DMS153 (cell line): ENCODE measurements at places on chromosomes 16 and 17.
A peak's percentile ranks its signal among the peaks of the same experiment; 100 is the strongest.

- peak; percentile 49 for DNase-seq
Observed at GRCh38 chr17:7356072-7356549, 1.2 kb downstream of the TMEM95 start.

GRCh38 chr17:4354206-4354605, 12.3 kb downstream of the UBE2G1 start:
- DNase-seq: no peak

DNA sequence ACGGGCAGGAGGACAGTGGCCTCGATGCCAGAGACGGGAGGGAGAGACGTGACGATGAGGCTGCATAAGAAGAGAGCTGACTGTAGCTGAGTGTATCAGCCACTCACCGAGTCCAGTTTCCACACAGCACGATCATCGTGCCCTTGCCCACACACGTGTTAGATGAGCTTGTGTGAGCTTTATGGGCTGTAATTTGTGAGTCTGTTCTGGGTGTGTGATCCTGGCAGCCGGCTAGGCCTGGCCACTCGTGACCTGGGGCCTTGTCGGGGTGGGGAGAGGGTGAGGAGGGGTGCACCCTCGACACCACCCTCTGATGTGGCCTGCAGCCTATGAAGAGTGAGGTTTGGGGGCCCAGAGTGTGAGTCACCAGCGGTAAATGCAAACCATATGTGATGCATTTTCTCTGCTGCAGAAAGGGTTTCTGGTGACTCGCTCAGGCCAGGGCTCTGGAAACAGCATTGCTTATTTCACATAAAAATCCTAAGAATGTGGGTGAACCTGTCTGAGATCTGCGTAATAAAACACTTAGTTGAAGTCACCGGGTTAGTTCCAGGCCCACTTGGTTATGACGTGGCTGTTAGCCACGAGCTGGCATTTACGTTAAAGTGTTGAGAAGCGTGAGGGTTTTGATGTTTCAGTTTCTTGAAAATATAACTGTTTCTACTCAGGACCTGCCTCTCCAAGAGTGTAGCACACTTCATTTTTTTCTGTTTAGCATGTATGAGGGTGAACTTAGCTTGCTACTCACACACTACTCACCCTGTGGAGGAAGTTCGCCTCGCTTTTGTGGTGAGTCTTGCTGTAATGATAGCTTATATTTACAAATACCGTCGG, 4.2 kb downstream of the METRNL start:
- no peak for DNase-seq

GRCh38 chr16:89253548-89254287, 36.2 kb downstream of the ZNF778 start:
- no peak for DNase-seq

GRCh38 chr16:6861815-6862477, 470.7 kb upstream of the RBFOX1 start:
- DNase-seq: no peak

GRCh38 chr16:49857423-49858181, 1.7 kb upstream of the ZNF423 start:
- no peak for DNase-seq

- no peak for DNase-seq
Observed at GRCh38 chr16:84024854-84025253, 17.7 kb downstream of the SLC38A8 start.

- no peak for DNase-seq
Observed at GRCh38 chr16:67477960-67478554, 2.9 kb downstream of the ATP6V0D1 start.

- DNase-seq: no peak
Observed at GRCh38 chr17:75240394-75241142, 20.8 kb downstream of the GGA3 start.

GRCh38 chr17:30558686-30559545, 81.7 kb downstream of the GOSR1 start:
- no peak for DNase-seq

- no peak for DNase-seq
Observed at GRCh38 chr17:31534223-31534888, 142.9 kb downstream of the RAB11FIP4 start.

DNA sequence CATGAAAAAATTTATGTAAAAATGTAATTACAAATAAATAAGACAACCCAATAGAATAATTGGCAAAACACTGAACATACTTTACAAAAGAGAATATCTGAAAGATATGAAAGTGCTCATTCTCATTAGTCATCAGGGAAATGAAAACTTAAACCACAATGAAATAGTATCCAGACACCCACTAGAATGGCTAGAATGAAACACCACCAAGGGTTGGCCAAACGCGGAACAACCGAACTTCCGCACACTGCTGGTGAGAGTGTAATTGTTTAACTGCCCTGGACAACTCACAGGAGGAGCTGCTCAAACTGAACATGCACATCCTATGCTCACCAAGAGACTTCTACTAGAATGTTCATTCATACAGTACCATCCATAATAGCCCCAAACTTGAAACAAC, 5.8 kb upstream of the ZDHHC7 start:
- DNase-seq: no peak

- DNase-seq: no peak
Observed at GRCh38 chr17:15496735-15497670, 29.6 kb upstream of the CDRT4 start.

- no peak for DNase-seq
Observed at GRCh38 chr17:79483842-79484241, 127.0 kb downstream of the RBFOX3 start.

GRCh38 chr17:80260069-80260535, 550 bp upstream of the RNF213 start:
- no peak for DNase-seq

DNA sequence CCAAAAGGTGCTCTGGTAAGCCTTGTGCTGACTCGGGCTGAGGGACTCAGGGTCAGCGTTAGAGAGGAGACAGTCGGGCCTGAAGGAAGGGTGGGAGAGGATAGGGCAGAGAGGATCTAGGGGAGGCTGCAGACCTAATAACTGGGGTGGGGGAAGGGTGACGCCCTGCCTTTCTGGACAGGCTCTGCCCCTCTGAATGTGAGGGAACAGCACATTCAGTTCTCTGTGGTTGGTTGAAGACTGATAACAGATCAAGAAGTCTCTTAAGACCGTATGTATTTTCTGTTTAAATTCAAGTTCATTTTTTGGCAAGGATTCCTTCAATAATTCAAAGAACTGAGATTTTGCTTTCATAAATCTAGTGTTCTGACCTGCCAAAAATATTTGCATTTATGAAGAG, 56.2 kb upstream of the TEKT3 start:
- no peak for DNase-seq

DNA sequence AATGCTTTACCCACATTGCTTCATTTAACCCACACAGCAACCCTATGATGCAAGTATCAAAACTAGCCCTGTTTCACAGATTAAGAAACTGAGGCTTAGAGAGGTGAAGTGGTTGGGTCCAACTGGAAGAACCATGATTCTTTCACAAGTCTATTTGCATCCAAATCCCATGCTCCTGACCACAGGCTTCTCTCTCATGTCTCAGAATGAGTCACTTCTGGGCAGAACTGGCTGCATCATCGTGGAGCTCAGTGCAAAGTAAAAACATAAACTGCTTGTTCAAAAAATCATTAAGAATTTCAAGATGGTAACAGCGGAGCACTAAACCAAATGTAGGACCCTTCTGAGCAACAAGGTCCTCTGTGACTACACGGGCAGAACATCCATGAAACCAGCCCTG, 20.2 kb upstream of the CES1 start:
- no peak for DNase-seq

GRCh38 chr16:86619239-86619794, 41.0 kb downstream of the FOXL1 start:
- peak; percentile 63 for DNase-seq

DNA sequence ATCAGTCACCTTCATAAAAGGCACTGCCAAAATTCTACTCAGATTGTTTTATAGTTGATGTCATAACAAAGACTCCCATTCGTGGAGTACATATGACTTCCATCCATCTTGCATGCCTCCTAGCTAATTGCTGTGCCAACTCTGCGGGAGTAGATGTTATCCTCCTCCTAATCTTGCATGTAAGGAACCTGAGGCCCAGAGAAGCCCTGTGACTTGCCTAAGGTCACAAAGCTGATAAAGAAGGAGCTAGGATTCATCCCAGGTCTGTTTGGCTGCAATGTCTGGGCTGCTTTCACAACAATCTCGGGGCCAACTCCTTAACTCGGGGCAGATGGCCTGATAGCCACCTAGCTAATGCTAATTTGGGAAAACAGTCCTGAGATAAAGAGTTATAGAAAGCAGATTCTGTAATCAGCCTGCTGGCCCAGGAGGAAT, 87.3 kb downstream of the YPEL2 start:
- no peak for DNase-seq

- DNase-seq: peak; percentile 16
Observed at GRCh38 chr17:78132084-78132676, 1.6 kb downstream of the TMC8 start.

DNA sequence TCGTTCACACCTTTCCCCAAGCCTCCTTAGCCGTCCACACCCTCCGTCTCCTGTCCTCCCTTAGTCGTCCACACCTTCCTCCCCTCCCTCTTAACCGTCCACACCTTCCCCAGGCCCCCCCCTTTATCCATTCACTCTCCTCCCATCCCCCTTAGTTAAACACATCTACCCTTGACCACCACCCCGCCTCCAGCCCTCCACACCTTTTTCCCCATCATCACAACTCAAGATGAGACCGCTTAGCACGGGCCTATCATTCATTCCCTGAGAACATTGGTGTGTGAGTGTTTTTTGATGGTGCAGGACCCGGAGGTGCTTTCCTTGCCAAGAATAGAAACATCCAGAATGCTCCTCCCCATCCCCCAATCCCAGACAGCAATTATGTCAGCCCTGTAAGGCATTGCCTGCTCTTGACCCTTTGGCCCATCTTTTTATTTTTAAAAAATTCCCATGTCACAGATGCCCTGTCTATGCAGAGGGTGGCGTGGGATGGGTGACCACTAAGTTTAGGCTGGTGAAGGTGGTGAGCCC, 1.4 kb downstream of the TENT4B start:
- DNase-seq: no peak

DNA sequence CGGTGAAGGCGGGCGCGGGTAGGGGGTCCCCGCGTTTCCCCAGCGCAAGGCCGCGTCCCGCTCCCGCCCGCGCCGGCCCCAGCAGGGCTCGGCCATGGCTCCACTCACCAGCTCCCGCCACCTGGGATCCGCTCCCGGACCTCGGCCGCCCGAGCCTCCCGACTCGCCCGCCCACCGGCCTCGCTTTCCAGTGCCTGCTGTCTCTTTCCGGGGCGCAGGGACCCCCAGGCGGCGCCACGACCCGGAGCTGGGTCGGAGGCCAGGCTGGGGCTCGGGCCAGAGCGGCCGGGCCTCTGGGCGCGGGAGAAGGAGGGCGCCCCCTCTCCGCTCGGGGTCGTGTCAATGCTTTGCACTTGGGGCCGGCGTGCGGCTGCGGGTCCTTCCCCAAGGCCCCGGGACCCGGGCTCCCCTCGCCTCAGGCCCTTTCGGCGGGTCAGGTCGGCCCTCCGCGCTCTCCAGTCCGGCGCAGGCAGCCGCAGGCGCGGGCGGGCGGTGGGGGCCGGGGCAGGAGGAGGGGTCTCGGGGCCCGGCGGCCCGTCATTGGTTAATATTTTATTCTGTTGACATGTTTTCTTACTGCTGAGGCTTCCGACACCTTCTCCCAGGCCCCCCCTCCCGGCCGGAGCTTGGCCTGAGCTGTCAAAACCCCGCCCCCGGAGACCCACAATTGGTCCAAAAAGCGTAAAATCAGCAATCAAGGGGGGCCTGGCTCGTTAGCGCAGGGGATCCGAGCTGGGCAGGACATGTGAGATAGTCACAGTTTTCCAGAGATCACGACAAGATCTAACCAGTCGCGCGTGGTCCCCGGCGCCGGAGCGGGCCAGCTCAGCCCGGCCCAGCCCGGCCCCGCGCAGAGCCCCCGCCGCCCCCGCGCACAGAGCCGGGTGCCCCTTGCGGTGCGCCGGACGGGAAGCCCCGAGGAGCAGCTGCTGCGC, at the start of gene TBX2:
Gene TBX2, plus strand, starts transcription at position 713 of the 935 bp plus-strand sequence. CDS start 334 bp downstream, outside the sequence.
- DNase-seq: no peak

DNA sequence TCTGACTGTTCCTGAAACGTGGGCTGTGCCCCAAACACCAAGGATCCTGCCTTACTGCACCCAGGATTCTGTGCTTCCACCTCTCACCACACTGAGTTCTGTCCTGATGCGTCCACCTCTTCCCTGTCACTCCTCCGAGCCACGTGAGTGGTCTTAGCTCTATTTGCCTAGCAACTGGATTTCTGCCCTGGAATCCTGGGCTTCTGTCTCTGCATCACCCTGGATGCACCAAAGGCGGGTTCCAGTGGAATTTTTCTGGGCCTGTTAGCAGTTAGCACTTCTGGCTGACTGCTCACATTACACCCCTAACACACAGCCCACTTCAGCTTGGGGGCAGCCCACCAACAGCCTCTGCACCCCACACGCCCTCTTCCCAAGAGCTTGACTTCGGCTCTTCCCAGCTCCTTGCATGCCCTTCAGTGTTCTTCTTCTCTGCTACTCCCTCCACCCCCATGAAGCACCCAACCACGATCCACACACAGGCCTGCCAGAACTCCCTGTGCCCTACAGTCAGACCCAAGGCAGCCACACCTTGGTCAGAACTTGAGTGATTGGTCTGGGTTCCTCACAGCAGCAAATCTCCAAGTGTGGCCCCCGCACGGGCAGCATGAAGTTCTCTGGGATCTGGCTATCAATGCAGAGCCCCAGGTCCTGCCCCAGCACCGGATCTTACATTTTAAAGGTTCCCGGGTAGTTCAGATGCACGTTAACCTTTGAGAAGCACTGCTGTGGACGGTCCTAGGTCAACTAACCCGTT, 129.8 kb upstream of the RCVRN start:
- DNase-seq: no peak

DNA sequence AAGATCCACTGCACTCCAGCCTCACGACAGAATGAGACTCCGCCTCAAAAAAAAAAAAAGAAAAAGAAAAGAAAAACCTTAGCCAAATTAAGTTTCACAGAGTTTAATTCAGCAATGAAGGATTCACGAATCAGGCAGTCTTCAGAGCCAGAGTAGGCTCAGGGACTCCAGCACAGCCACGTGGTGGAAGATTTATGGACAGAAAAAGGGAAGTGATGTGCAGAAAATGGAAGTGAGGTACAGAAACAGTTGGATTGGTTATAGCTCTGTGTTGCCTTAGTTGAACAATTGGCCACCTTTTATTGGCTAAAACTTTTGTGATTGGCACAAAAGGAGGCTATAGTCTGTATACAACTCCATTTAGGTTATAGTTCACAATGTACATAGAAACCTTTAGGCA, 256.6 kb downstream of the HS3ST3B1 start:
- no peak for DNase-seq

DNA sequence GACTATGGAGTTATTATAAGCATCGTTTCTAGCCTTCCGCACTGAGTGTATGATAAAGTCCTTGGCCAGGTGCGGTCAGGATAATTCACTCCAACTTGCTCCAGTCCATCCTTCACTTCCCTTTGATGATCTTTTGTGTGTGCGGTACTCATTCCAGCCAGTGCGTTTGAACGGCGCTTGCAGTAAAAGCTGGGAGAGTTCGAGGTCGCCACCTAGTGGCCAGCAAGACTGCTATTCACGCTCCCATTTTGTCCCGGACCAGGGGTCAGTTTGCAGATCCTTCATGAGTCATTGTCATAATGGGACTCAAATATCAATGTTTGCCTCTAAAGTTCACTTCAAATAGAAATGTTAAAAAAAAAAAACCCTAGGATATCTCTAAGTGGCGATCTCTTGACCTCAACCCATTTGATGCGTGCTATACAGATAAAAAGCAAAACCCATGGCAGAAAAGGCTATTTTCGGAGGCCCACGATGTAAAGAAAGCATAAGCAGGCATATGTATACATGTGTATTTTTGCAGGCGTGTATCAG, 417.1 kb downstream of the TMEM114 start:
- DNase-seq: peak; percentile 70

GRCh38 chr17:51479303-51479702, 219.0 kb downstream of the UTP18 start:
- DNase-seq: no peak

- DNase-seq: no peak
Observed at GRCh38 chr16:81335669-81336068, 20.9 kb downstream of the GAN start.

- DNase-seq: no peak
Observed at GRCh38 chr16:15752717-15753488, 102.9 kb downstream of the NDE1 start.
